Activated naive CD4-positive, alpha-beta T cell treated with Interleukin-2 at 50 U/mL for 16 hours (primary cell): ENCODE measurements at places on chromosomes 5 and 9.

DNA sequence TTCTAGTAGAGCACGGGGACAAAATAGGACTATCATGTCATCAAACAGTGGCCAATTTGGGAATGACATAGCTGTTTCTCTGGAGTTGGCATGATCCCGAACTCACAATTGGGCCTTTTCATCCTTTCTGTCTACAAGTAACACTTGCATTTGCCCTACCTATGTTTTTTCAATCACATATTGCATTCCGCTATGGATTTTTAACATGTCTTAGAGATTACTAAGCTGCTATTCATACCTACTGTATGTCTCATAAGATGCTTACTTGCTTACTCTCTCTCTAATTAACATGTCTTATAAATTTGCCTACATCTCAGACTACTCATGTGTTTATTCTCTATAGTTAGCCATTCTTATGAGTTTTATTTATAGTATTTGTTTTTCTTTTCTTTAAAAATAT is 341.2 kb upstream of the CTNND2 start:
- no peak for DNase-seq

GRCh38 chr5:174589599-174589998 is 134.8 kb upstream of the MSX2 start:
- no peak for DNase-seq

DNA sequence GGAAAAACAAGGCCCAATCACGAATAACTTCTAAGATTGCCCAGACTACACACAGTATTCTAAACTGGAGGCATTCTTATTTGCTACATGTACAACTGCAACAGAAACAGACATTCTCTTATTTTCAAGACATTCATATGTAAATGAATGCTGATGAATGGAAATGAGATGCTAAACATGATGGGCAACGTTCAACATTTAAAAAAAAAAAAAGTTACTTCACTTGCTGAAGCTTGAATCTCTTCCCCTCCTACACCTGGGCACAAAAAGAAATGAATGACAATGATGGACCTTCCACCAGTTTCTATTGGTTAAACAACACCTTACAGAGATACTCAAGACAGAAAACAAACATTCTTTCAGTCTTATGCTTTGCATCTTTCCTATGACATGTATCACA is 160.5 kb downstream of the BNC2 start:
- no peak for DNase-seq

DNA sequence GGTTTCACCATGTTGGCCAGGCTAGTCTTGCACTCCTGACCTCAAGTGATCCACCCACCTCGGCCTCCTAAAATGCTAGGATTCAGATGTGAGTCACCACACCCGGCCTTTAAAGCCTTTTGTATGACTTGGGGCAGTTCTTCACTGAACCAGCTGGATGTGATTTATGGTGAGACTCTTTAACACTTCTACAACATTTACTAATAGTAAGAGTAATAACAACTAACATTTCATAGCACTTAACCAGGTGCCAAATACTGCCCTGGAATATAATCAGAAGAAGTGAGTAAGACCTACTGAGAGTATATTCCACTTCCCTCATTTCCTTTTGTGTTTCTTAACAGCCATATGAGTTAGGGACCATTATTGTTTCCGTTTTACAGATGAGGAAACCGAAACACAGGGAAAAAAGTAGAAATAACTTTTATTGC is 10.0 kb downstream of the ZSWIM6 start:
- DNase-seq = no peak

- no peak for DNase-seq
Observed at GRCh38 chr9:76691517-76692313, 72.5 kb upstream of the PCA3 start.

DNA sequence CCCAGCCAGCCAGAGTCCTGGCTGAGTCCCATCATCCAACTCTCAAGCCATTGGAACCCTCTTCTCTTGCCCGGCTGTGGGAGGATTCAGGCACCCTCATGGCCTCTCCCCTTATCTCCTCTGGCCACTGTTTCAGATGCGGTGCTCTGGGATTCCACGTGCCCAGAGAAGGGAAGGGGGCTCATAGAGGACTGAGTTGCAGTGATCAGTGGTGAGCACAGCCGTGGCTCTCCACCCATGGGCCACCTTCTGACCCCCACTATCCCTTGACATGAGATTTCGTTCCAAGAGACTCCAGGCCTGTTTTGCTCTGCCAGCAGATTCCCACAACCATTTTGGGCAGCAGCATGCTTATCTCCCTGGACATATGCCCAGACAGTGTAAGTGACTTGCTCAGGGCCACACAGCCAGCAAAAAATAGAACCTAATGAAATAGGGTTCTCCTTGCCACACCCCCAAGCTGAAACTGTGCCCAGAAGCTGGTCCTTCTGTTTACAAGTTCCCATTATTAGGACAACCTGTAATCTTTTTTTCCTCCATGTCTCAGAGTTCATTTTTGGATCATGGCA is 2.7 kb downstream of the GPX3 start:
- DNase-seq = no peak

DNA sequence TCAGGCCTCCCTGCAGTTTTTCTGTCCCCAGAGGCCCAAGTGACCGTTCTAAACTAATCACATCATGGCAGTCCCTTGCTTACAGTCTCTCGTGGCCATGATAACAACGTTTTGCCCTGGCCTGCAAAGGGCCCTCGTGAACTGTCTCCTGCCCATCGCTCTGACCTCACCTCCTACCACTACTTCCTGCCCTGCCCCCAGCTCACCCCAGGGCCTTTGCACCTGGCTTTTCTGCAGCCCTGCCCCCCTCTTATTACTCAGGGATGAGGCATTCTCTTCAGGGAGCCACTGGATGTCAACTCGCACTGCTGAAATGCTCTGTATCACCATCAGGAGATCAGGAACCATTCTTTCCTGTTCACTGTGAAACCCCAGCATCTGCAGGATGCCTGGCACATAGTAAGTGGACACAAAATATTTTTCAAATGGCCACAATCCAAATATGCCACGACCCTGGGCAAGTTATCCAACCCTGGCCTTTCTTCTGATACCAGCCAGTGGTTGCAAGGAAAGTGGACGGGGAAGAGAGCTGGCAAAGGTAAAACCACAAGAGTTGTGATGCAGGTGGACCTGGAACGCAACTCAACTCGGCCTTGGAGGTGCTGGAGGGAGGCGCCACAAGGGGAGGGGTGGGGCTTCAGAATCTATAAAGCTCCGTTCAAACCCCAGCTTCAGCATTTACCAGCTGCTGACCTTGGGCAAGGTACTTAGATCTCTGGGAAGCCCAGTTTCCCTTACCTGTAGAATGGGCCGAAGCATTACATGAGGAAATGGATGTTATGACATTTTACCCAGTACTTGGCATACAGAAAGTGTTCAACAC is 1.7 kb downstream of the SNCB start:
- DNase-seq = no peak

GRCh38 chr5:125326150-125326510 is 579.7 kb upstream of the ZNF608 start:
- no peak for DNase-seq

- no peak for DNase-seq
Observed at GRCh38 chr9:73022353-73022752, 69.5 kb upstream of the ALDH1A1 start.

GRCh38 chr9:104675611-104676010 is 18.7 kb upstream of the OR13D1 start:
- DNase-seq = no peak

DNA sequence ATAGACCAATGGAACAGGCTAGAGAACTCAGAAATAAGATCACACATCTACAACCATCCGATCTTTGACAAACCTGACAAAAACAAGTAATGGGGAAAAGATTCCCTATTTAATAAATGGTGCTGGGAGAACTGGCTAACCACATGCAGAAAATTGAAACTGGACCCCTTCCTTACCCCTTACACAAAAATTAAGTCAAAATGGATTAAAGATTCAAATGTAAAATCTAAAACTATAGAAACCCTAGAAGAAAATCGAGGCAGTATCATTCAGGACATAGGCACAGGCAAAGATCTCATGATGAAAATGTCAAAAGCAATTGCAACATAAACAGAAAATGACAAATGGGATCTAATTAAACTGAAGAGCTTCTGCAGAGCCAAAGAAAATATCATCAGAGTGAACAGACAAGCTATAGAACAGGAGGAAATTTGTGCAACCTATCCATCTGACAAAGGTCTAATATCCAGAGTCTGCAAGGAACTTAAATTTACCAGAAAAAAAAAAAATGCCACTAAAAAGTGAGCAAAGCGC is 43.8 kb downstream of the MRPS27 start:
- no peak for DNase-seq

DNA sequence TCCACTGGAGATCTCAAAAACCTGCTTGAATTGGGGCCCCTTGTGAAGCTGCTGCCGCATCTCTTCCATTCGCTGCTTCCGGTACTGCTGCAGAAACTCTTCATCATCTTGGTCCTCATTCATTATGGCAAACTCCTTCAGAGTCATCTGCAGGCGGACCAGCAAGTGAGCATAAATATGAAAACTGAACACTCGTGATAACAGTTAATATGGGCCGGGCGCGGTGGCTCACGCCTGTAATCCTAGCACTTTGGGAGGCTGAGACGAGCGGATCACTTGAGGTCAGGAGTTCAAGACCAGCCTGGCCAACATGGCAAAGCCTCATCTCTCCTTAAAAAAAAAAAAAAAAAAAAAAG is 7.9 kb downstream of the PDCL start:
- DNase-seq = no peak

- DNase-seq = no peak
Observed at GRCh38 chr5:36237751-36238150, 4.0 kb downstream of the NADK2 start.

- no peak for DNase-seq
Observed at GRCh38 chr5:137666461-137666850, 69.4 kb downstream of the KLHL3 start.

- no peak for DNase-seq
Observed at GRCh38 chr9:17083258-17083657, 51.6 kb upstream of the CNTLN start.

GRCh38 chr5:34703767-34704713 is 47.9 kb downstream of the RAI14 start:
- no peak for DNase-seq
